ENCODE measurements at places on chromosomes 3 and 15.

DNA sequence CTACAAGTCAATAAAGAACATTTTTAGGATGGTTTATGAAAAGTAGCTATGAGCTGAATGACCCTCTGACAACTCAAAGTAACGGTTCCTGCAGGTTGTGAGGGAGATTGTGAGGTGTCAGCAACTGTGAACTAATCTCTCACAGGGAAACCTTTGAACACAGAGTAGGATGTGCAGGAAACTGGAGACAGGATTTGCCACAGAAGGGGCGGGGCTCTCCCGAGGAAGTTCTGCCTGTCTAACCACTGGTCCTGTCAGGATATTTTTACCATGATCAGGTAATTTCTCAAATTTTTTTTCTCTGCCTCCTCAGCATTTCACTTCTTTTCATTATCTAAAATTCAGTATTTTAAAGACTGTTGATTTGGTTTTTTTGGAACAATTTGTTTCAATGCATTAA lies 33.3 kb downstream of the LEO1 start:
- DNase-seq, result no peak

DNA sequence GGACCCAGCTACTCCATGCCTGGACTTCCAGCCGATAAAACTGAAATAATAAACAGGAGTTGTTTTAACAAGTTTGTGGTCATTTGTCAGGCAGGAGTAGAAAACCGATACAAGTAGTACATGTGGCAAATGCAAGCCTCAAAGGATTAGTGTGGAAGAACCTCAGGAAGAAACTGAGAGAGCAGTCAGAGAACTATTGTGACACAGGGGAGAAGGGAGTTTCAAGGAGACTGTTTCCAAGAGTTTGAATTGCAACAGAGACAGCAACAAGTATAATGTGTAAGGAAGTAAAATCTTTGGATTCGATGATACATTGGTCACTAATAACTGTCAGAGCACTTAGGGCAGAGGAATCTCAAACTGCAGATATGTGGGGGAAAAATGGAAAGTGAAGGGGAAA lies 450.6 kb upstream of the ARHGEF26 start:
- no peak for DNase-seq

- DNase-seq, result no peak
These were observed 111.1 kb upstream of the GPR149 start for GRCh38 chr3:154540950-154541604.

GRCh38 chr3:70959506-70960291 lies 623.8 kb downstream of the FOXP1 start:
- DNase-seq, result no peak

DNA sequence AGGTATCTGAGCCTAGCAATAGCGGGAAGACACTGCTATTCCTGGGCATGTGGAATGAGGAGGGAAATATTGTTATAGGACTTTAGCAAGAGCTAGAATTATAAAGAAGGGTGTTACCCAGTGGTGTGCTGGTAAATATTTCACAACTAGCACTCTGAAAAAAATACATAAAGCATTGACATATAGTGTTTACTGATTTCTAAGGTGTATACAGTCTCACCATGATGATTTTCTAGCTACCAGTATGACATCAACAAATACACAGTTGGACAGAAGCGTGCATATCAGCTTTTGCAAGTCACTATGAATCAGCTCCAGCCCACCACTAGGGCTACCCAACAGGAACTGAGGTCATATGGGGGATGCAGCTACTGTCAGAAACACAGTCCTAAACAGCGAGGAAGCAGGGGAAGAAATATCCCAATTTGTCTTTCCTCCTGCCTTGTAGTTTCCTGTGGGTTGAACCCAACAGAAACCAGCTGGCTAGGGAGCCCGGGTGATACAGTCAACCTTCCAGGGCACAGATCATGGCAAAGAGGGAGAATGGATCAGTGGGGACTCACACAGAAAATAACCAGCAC lies 39.6 kb downstream of the HGD start:
- DNase-seq, result no peak

GRCh38 chr3:194379651-194380050 lies 10.1 kb upstream of the LRRC15 start:
- DNase-seq, result no peak

- no peak for DNase-seq
These were observed 5.9 kb downstream of the TAGLN3 start for GRCh38 chr3:112004669-112005068.

DNA sequence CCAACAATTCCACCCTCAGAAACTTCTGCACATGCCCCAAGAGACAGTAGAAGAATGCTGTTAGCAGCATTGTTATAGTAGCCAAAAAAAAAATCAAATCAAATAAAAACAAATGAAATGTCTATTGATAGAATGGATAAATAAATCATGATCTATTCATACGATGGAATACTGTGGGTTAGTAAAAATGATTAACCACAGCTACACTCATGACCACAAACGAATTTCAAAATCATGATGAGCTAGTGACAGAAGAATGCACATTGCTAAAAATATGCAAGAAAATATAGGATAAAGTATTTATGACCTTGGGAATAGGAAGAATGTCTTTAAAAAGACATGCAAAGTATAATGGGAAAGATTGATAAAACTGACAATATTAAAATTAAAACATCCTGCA lies 57.5 kb upstream of the ACAN start:
- DNase-seq, result no peak

DNA sequence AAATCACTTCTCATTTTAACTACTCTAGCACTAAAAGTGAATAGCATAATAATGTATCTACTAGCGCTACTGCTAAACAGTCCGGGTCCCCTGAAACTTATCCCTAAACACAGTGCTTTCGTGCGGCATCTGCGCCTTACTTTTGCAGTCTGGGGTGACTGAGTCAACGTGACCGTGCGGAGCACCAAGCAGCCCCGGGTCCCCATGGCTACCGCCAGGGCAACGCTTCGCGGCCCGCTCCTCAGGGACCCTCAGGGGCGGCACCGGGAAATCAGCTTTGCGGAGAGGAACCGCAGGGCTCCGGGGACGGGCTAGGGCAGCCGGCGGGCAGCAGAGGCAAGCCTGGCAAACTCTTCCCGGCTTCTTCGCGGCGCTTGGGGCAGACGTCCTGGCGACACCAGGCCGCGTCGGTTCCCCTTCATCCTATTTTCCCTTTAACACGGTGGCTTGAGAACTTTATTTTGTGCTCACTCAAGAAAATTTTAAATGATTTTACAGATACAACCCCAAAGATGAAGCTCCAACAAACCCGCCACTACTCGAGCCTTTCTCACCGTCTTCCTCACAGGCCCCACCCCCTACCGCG lies 757 bp upstream of the DIPK2A start:
- DNase-seq, result peak; percentile 26

- no peak for DNase-seq
These were observed 7.6 kb upstream of the DRD3 start for GRCh38 chr3:114186501-114186900.

DNA sequence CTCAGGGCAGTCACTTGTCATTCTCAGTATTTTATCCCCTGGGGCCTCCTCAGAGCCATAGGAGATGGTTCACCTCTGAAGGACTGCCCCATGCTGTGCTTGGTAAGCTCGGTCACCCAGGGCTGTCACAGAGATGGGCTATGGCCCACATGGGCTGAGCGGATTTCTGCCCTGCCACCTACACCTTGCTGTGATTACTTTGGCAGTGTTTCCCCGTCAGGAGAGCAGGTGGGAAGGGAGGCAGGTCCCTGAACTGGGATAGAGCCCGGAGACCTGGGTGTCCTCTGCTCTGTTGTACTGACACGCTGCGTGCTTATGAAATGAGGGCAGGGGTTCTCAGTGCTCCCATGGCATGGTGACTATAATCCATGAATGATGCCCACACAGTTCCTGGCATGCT lies 48.9 kb downstream of the APBA2 start:
- DNase-seq, result no peak

DNA sequence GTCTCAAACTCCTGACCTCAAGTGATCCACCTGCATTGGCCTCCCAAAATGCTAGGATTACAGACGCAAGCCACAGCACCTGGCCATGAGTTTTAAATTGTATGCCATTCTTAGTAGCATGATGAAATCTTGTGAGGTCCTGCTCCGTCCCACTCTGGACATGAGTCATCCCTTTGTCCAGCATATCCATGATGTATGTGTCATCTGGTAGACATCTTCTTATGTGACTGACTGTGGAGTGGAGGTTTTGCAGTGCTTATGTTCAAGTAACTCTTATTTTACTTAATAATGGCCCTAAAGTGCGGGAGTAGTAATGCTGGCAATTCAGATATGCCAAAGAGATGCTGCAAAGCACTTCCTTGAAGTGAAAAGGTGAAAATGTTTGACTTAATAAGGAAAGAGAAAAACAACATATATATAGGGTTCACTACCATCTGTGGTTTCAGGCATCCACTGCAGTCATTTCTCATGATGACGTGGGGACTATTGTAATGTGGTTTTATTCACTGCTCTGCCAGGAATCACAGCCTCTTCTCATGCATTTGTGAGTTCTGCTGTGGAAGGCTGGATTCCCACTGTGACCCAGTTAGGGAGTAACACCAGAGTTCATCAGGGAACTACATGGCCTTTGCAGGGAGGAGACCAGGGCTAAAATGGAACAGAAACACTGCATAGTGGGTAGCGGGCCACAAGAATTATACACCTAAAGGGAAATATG lies 204.6 kb upstream of the STRIT1 start:
- no peak for DNase-seq

GRCh38 chr3:15519096-15519495 lies 2.4 kb downstream of the COLQ start:
- DNase-seq, result no peak

DNA sequence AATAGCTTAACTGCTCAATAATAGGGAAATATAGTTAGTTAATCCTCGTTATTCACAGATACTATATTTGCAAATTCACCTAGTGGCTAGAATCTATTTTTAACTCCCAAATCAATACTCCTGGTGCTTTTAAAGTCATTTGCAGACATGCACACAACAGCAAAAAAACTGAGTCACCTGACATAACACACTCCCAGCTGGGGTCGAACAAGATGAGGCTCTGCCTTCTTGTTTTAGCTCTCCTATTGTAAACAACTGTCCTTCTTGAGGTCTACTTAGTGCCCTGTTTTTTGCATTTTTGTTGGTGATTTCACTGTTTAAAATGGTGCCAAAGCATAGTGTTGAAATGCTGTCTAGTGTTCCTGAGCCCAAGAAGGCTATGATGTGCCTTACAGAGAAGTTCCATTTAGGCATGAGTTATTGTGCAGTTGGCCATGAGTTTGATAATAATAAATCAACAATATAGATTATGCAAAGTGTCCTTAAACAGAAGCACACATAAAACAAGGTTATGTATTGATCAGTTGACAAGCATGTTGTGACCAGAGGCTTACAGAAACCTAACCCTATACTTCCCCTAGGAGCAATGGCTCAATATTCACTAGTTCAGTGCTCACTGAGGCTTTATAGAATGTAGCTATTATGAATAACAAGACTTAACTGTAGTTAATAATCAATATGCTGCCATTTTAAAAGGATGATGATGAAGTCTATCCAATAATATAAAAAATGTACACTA lies 18.6 kb downstream of the MAP3K13 start:
- no peak for DNase-seq

DNA sequence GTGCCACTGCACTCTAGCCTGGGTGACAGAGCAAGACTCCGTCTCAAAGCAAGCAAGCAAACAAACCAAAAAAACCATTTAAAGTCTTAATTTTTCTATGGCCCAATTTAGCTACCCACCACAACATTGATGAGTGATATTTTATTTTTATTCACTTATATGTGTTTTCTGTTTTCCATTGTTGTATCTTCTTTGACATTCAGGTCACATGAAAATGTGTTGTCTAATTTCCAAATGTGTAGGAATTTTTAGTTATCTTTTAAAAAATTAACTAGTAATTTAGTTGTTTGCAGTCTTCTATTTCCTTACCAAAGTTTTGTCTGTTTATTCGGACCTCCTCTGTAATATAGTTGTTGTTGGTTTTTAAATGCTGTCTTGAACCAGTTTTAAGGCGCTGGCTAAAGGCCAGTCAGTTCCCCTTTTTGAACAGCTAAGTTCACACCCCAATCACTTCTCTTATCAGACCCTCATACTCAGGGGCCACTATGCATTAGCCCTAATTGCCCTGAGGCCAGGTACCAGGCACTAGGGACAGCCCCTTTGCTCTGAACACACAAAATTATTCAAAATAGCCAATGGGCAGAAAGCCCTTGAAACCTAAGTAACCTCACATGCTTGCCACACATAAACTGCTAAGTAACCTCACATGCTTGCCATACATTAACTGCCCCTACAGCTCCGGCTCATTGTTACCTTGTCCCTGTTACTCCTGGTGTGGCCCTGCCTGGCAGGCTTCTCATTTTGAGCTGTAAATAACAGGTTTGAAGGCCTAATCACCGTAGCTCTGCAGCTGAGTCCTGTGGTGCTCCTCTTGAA lies 4.3 kb upstream of the CCR4 start:
- DNase-seq, result no peak
